CD4-positive, alpha-beta T cell treated with Interleukin-12 subunit alpha and Interleukin-12 subunit beta, for 1 hour (primary cell): ENCODE measurements at places on chromosomes 3 and 15.

DNA sequence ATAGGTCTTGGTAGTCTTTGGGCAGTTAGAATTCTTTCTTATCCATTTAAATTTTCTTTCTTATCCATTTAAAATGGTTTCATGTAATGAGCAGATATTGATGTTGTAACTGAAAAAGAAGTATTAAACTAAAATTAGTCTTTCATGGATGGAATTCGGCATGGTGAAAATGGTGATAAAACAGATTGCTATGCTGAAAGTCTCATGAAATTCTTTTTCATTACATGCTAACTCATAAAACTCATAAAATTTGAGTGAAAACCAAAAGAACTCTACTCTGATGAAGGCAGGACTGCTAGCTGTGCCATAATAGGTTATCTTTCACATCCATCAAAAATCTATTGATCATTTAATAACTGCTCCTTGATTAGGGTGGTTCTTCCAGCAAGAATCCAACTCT, 3.9 kb upstream of the CD96 start:
- no peak for DNase-seq

GRCh38 chr15:62825191-62825590, 217.4 kb upstream of the TPM1 start:
- DNase-seq = no peak

DNA sequence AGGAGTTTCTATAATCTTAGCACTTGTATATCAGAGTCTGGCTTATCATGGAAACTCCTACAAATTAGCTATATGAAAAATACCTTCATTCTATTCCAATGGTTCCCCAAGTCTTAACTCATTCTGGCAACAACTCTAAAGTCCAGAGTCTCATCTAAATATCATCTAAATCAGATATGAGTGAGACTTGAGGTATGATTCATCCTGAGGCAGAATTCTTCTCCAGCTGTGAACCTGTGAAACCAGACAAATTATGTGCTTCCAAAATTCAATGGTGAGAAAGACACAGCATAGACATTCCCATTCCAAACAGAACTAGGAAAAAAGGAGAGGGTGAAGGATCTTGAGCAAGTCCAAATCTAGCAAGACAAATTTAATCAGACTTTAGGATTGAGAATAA, 138.8 kb downstream of the THRB start:
- DNase-seq = no peak

DNA sequence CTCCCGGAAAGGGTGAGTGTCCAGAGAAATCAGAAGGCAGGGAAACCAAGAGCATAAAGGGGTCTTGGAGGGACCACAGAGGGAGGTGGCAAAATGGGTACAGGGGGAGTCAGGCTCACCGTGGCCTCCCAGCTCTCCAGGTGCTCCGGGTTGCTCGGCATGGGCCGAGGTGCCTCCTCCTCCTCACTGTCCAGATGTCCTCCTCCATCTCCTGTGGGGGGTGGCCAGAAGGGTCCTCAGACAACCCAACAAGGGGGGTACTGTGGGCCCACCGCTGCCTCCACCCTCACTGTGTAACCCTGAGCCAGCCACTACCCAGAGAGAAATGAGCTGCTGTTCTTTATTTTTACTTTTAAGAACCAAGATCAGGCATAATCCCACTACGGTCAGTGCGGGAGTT, 30.4 kb upstream of the OR4F6 start:
- DNase-seq = no peak

DNA sequence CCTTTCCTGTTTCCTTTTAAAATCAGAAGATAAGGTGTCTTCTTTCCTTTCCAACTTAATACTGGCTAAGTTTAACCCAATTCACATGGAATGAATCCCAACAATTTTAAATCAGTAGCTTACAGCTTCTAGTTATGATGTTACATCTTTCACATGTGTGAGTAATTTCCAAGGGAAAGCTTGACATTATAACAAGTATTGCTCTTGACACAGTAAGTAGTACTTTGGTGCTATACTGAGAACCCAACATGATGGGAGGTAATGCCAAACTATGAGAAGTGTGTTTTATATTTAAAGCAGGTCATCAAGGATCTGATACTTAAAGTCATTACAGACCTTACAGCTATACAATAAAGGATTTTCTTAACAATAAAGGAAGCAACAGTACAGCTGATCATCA, 29.1 kb downstream of the RABL3 start:
- DNase-seq = no peak

DNA sequence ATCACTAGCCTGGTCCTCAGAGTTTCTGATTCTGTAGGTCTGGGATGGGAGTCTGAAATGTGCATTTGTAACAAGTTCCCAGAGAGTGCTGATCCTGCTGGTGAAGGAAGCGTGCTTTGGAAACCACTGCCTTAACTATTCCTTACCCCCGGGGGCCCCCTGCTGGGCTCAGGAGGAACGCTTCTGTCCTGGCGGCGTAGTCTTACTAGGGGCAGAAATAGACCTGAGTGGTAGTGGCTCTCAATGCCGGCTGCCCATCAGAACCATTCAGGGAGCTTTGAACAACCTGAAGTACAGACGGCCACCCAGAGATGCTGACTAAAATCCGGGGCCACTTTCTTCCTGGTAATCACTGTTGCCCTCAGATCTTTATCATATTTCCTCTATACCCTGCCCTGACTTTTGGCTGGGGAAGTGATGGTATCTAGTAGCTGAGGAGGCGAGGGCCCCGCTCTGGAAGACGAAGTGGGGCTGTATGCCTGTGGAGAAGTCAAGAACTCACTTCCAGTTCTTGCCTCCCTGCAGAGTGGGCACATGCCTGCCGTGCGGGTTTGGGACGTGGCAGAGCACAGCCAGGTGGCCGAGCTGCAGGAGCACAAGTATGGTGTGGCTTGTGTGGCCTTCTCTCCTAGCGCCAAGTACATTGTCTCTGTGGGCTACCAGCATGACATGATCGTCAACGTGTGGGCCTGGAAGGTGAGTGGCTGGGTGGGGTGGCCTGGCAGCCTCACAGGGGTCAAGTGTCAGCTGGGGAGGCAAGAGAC, 16.3 kb upstream of the JMJD7 start:
- DNase-seq = peak; percentile 78

GRCh38 chr3:32872487-32873382, 54.9 kb downstream of the TRIM71 start:
- DNase-seq = no peak

DNA sequence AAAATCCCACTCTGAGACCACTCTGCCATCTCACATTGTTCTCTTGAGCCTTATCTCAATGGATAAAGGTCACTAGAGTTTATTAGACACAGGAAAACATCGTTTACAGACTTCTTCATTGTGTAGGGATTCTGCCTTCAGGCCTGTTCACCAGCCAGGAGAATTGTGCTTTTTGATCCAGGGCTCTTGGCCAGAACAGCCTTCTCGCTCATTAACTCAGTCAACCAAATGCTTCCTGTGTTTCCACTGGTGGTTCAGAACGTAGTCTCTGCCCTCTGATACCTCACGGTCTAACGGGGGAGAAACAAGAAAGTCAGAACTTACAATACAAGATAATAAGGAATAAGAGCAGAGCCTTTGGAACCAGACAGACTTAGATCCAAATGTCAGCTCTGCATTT, 54.2 kb upstream of the TSEN2 start:
- DNase-seq = no peak

DNA sequence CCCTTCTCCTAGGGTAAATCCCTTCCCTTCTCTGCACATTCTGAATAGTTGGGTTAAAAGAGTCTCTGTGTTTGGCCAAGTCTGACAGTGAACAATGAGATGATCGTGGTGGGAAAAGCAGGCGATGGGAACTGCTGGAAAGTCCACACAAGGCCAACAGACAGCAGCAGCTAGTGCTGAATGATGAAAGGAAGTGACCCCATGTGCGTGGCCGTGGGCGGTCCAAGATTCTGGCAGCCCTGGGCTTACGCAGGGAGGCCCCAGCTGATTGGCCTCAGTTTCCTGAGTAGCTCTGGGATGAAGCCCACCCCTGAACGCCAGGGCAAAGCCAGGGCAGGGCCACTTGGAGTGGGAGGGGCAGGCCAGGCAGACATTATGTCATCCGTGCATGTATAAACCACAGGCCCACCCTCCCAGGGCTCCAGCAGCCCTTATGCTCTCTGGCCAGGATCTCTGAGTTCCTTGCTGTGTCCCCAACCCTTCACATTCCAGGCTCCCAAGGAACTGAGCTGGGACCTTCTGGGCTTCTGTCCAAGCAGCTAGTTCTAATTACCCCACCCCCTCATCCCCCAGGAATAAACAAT, 57.8 kb downstream of the CDC25A start:
- DNase-seq = no peak

- DNase-seq = no peak
Observed at GRCh38 chr15:64892847-64893403, 18.8 kb upstream of the ANKDD1A start.

- DNase-seq = no peak
Observed at GRCh38 chr15:67900621-67901147, 60.8 kb upstream of the RNU6-1 start.

- DNase-seq = no peak
Observed at GRCh38 chr3:72275331-72275751, 490.4 kb upstream of the PROK2 start.

- DNase-seq = peak; percentile 39
Observed at GRCh38 chr3:151201051-151201730, 1.8 kb downstream of the GPR171 start.

DNA sequence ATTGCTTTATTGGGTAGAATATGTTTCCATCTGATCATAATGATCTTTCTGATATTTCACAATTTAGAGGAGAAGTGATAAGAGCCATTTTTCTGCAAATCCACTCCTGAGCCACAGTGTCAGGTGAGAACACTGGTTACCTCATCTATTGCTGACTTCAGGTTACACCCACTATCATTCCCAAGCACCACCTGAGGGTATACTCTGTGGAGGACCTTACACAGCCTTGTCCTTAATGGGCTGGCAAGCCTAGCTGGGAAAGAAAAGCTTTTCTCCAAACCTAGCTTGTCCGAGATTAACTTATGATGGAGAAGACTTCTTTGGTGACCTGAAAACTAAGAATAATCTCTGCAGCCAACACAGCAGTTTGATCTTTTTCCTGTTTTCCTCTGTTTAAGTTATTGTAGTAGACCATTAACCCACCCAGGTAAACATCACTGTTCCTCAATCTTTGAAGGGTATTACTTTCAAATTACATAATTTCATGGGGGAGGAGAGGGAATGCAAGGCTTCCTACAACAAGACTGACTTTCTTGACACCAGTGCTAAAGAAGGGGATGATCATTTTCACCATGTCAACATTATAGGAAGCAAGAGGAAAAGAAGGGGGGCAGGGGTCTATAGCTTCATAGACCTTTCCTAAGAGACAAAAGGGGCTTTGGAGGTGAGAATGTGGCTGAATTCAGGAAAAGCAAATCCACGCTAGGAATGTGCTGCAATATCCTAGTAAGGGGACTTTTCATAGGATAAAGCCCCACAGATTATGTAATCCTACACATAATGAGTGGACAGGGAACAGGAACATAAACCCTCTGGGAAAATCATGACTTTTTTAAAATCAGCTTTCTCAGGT, 1.7 kb downstream of the NCEH1 start:
- DNase-seq = no peak

DNA sequence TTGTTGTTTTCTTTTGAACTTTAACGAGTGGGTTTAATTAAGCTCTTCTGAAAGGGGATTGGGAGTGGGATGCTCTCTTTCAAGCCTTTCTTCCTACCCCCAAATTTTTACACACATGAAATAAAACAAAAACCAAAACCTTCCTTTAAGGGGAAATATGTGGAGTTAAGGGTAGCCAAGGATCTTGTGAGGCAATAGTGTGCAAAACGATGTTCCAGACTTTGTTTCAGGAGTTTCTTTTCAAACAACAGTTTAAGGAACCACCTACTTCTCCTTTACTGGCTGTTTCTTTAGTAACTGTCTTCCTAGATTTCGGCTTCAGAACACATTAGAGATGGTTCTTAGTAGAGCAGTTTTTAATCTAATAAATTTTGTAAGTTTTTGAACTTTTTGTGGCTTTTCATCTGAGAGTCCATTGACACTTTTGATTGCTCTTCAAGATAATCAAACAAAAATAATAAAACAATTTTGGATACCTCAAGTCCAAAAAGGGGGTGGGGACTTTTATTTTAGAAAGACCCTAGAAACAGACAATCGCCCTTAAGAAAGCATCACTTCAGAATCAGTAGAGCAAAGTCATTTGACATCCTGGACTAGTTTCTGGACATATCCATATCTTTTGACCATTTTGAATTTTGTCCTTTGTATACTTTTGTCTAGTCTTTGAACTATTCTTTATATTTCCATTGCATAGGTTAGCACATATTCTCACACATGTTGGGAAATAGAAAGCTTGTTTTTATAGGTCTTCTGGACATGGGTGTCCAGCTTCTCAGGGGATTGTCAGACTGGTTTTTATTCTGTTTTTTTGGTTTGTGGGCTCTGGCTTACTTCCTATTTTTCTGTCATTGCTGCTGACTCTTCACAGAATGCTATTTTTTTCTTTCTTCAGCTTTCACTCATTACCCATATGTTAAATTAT, 6.0 kb downstream of the DIPK2A start:
- no peak for DNase-seq

GRCh38 chr3:177833332-177833731, 636.0 kb upstream of the TBL1XR1 start:
- no peak for DNase-seq

DNA sequence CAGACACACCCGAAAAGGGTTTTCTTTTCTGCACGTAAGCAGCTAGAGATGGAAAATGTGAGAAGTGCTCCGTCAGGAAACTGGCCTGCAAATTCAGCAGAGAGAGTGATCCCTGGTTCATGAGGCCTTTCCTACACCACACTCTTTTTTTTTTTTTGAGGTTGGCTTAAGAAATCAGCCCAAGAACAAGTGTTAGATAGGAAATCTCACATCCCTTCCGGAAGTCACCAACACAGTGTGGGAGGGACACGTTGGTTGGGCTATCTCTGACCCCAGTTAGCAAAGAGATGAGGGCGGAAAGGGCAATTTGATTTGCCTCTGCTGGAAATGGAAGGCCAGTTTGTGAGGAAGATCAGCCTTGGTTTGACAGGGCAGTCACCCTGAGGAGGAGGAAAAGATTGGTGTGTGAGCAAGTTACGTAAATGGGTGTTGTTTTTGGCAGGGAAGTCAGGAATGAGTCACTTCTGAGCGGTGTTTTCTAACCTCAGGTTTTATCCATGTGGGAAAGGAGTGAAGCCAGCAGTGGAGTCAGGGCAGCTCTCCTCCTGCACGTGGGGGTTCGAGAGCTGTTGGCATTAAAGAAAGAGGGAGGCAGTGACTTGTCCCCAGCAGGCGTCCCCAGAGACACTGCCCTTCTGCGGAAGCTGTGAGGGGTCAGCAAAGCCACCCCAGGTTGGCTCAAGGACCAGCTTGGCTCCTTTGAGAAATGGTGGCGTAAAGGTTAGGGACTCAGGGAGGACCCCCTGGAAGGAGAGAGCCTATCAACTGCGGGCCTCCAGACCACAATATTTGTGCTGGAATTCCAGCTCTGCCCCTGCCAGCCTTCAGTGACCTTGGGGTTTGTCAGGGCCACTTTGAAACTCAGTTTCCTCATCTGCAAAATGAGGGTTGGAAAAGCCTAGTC, 237.6 kb upstream of the BHLHE40 start:
- no peak for DNase-seq
